ENCODE measurements at places on chromosomes 5 and 9. TPM values are rescaled to one million over a fixed set of nuclear protein-coding genes. Genes with fewer than 3 reads are reported as not detected.

- peak; percentile 6 for DNase-seq
Measured at GRCh38 chr5:54013556-54014194, 296.7 kb downstream of the ARL15 start.

- no peak for DNase-seq
Measured at GRCh38 chr9:116151199-116151598, 2.4 kb upstream of the PAPPA start.

DNA sequence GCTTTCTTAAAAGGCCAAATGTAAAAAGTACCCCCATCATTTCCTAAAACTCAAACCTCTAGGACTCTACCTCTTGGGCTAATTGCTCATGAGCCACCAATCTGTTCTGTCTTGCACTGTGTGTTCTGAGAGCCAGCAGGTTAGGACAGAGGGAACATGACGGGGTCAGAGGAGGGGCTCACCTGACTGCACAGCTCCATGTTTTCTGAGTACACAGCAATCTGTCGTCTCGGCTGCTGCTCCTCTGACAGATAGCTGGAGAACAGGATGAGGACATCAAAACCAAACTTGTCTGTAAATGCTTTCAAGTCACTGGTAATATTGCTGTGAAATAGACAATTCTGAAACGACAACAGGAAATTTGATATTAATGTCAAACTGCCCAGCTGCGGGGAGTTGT lies 50.9 kb upstream of the PCA3 start:
- DNase-seq = no peak

MRPL36 gene
- total RNA-seq = 41.5 TPM

DNA sequence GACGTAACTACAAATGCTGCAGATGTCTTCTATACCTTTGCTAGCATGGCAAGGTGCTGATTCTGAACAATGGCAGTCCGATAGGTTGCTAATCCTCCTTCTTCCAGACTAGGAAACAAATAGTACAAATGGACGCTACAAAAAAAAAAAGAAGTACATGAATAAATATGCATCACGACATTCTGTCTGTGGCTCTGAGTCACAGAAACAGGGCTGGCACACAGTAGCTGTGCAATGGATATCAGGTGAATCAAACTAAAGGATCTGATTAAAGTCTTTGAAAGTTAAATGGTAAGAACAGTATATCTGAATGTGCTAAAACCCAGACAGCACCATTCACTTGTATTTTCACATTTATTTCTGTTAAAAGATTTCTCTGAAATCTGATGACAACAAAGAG lies 96.2 kb downstream of the DROSHA start:
- DNase-seq = no peak

DNA sequence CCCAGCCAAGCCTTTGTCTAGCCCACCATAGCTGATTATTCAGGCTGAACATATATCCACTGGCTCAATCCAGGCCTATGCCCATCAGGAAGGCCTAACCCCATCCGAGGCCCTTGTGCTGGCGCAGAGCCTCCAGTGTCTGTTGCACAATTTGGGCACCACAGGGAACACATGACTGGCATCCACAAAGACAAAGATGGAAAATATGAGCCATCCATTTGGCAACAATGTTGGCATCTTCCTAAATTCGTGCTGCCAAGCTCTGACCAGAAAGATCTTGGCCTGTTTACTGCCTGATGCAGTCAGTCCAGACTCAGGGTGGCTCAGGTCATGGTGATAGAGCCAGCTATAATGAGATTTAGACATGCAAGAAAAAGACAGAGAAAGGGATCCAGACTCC lies 233.8 kb downstream of the PIK3R1 start:
- no peak for DNase-seq

DNA sequence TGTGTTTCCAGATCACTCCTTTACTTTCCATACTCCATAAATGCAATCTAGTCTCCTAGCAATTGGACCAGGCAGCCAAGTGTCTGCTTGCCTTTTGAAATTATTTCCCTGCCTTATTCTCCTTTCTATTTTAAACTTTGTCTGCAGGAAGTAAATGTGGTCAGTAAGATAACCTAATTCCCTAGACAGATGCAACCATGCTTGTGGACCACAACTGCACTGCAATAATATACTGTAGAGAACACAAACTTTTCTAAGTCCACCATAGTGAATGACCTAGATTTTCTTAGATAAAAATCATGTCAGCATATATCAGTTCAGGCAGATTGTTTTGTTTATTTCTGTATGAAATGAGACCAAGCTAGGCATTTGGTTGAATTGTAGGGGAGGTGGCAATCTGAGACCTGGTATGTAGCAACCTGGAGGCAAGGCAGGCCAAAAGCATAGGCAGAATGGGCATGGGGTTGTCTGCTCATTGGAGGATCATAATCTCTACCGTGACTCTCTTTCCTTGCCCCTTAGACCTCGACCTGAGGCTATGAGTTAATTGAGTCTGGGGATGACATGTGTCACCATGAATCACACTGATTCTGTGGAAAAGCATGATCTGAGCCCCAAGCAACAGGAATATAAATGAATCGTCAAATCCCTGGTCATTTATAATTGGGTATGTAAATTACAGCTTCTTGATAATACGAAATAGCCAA lies 20.7 kb downstream of the ACTL7B start:
- DNase-seq = no peak

DNA sequence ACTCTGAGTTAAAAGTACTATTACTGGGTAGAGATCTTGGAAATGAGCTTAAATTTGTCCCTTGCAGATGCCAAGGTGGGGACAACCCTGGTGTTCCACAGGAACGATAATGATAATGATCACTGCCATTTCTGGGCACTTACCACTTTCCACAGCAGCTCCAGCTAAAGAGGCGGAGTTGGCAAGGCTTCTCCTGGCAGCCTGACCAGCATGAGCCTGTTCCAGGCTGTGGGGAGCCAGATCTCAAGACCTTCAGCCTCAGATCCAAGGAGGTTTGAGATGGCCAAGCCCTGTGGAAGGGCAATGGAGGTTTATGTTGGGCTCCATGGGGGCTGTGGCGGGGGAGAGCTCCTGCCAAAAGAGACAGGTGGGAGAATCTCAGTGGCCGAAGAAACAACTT lies 244.9 kb upstream of the MVB12B start:
- no peak for DNase-seq
